Spinal cord (tissue), 10 donors: ENCODE measurements at places on chromosomes 3 and 15. TPM values are rescaled to one million over a fixed set of nuclear protein-coding genes. Genes with fewer than 3 reads are reported as not detected.

FRMD4B gene
- 41.5 TPM for polyA plus RNA-seq

SYNPR gene
- polyA plus RNA-seq, result 56.2 TPM

GORASP1 gene
- polyA plus RNA-seq, result 98.8 TPM

SLC22A14 gene
- 0.33 TPM for polyA plus RNA-seq

CTXN2 gene
- polyA plus RNA-seq, result 1.1 TPM

- no peak for DNase-seq
- H3K27me3 ChIP-seq, result no peaks in the 10 kb centered on the region
- H3K4me3 ChIP-seq, result no peak overlapping the region
- peaks cover 15% of the 10 kb centered on the region for H3K36me3 ChIP-seq
- peak overlapping the region; percentile 37 for H3K27ac ChIP-seq
- peaks cover 13% of the 10 kb centered on the region for H3K4me1 ChIP-seq
These were observed 76.3 kb upstream of the UMPS start for GRCh38 chr3:124653797-124654469.

DNA sequence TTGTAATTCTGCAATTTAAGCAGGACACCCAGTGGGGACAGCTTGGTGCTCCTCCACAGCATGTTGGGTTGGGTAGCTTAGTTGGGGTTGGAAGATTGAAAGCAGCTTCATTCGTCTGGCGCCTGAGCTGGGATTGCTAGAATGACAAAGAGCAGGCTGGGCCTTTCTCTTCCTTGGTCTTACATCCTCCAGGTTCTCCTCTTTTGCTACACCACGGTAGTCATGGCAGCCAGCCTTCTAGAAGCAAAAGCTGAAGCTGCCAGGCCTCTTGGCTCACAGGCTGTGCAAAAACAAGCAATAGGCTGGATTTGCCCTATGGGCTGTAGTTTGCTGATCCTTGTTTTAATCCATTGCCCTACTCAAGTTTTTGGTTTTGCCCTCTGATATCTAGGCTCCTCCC, 3.2 kb upstream of the ANXA2 start:
- no peak for DNase-seq
- H3K36me3 ChIP-seq, result no peaks in the 10 kb centered on the region
- H3K27me3 ChIP-seq, result peaks cover 7% of the 10 kb centered on the region

DNA sequence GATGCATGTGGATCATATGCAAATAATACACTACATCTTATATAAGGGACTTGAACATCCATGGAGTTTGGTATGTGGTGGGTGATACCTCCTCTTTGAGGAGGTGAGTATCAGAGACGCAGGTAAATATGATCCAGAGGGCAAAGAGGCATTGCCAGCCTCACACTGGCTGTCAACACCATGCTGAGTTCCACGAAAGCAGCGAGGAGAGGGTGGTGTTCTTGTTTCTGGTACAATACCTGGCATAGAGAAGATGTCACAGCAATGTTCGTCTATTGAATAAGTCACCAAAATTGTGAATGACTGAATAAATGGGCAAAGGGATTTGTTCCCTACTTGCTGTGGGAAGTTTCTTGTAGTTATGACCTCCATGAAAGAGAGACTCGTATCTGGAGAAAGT, 182.2 kb downstream of the SNRPN start:
- no peaks in the 10 kb centered on the region for H3K27me3 ChIP-seq
- H3K27ac ChIP-seq, result no peak overlapping the region
- H3K4me3 ChIP-seq, result no peak overlapping the region
- no peaks in the 10 kb centered on the region for H3K4me1 ChIP-seq
- H3K36me3 ChIP-seq, result no peaks in the 10 kb centered on the region

DNA sequence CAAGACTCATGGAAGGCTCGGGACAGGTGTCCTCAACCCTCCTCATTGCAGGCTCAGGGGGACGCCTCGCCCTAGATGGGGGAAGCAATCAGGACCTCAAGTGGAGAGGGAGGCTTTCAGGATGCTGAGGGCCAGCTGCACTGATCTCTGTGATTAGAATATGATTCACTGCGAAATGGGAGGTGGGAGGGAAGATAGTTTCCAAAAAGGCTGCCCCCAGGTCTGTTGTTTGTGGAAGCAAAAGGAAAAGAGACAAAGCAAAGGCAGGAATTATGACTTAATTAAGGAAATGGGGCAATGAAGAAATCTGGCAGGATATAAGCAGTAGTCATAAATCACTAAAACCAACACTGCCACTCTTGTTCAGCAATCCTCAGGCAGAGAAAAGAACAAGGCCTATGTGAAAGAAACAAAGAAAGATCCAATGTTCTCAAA, 85.6 kb upstream of the ABHD17C start:
- no peaks in the 10 kb centered on the region for H3K36me3 ChIP-seq
- DNase-seq, result peak; percentile 45
- no peak overlapping the region for H3K27ac ChIP-seq
- peaks cover 8% of the 10 kb centered on the region for H3K4me1 ChIP-seq

DNA sequence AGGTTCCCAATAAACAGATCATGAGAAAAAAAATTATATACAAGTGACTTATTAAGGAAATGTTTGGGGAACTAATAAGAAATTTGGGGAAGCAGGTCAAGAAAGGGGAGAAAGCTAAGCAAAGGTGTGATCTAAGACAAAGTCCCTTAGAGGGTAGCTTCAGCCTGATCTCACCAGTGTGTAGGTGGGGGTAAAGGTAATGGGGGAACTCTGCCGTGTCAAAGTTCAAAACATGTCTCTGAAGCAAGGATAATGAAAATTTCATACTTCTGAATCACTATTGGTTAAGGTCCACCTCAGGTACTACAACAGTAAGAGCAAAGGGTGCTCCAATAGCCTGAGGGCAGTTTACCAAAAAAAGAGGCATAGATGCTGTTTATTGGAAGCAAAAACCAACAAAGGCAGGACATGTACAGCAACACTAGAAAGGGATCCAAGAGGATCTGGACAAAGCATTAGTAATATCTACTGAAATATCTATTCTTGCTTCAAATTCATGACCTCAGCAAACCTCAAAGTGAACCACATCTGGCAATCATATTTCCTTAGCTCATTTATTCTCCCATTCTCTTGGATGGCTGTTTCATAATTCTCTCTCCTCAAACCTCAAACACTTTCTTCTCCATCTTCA, 6.9 kb downstream of the ACAD11 start:
- DNase-seq, result no peak
- H3K27ac ChIP-seq, result no peak overlapping the region
- H3K27me3 ChIP-seq, result no peaks in the 10 kb centered on the region
- H3K36me3 ChIP-seq, result no peaks in the 10 kb centered on the region

- peak within 1 kb of the TSS; percentile 66 for H3K4me3 ChIP-seq
- DNase-seq, result peak; percentile 46
- H3K27ac ChIP-seq, result peak within 1 kb of the TSS; percentile 2
- no peaks in the 10 kb centered on the region for H3K27me3 ChIP-seq
These were observed at the start of gene TMEM62 for GRCh38 chr15:43133430-43134156. TSS of gene TMEM62 (plus strand) at chr15:43133586. CDS start at chr15:43133803, 217 bp downstream.

- no peaks in the 10 kb centered on the region for H3K36me3 ChIP-seq
- H3K27me3 ChIP-seq, result no peaks in the 10 kb centered on the region
- no peaks in the 10 kb centered on the region for H3K4me1 ChIP-seq
These were observed 275.9 kb upstream of the TBL1XR1 start for GRCh38 chr3:177473184-177473583.

- H3K4me1 ChIP-seq, result no peaks in the 10 kb centered on the region
- H3K27me3 ChIP-seq, result no peaks in the 10 kb centered on the region
- DNase-seq, result no peak
- no peaks in the 10 kb centered on the region for H3K36me3 ChIP-seq
- no peak overlapping the region for H3K27ac ChIP-seq
These were observed 34.7 kb downstream of the EPHB1 start for GRCh38 chr3:134829721-134830120.

- no peaks in the 10 kb centered on the region for H3K4me1 ChIP-seq
- no peak for DNase-seq
- H3K27ac ChIP-seq, result no peak overlapping the region
- H3K27me3 ChIP-seq, result no peaks in the 10 kb centered on the region
These were observed 72.3 kb downstream of the LMLN start for GRCh38 chr3:198032039-198032936.
